ENCODE measurements at places on chromosomes 6 and 20.
A peak's percentile ranks its signal among the peaks of the same experiment; 100 is the strongest.

- DNase-seq, result no peak
Measured at GRCh38 chr6:44659726-44660125, 272.2 kb downstream of the CDC5L start.

GRCh38 chr6:13807696-13808095, 6.7 kb downstream of the MCUR1 start:
- no peak for DNase-seq

DNA sequence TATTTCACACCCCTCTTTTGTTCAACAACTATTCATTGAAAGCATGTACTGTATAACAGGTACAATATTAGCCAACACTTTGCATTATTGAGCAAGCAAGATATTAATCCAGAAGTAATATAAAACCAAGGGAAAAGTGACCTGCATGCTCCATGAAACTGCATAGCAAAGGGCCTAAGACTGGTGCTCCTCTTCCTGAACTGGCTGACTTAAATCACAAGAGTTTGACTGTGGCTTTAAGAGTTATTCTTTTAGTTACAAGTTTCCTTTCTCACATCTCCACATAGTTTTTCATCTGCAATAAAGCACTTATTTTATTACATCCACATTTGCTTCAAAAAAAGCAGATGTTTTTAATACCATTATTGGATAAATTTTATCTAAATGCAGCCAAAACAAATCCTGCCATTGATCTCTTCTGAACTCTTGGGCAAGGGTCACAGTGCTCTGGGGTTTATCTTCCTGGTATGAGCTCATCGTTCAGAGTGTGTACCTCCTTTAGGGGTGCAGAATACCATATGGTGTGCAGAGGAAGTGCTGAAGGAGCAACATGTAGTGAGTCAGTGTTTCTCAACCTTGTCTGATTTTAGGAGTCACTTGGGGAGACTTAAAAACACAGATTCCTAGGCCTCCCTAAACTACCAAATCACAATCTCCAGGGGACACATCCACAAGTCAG, 1225.9 kb upstream of the MAP3K7 start:
- no peak for DNase-seq

DNA sequence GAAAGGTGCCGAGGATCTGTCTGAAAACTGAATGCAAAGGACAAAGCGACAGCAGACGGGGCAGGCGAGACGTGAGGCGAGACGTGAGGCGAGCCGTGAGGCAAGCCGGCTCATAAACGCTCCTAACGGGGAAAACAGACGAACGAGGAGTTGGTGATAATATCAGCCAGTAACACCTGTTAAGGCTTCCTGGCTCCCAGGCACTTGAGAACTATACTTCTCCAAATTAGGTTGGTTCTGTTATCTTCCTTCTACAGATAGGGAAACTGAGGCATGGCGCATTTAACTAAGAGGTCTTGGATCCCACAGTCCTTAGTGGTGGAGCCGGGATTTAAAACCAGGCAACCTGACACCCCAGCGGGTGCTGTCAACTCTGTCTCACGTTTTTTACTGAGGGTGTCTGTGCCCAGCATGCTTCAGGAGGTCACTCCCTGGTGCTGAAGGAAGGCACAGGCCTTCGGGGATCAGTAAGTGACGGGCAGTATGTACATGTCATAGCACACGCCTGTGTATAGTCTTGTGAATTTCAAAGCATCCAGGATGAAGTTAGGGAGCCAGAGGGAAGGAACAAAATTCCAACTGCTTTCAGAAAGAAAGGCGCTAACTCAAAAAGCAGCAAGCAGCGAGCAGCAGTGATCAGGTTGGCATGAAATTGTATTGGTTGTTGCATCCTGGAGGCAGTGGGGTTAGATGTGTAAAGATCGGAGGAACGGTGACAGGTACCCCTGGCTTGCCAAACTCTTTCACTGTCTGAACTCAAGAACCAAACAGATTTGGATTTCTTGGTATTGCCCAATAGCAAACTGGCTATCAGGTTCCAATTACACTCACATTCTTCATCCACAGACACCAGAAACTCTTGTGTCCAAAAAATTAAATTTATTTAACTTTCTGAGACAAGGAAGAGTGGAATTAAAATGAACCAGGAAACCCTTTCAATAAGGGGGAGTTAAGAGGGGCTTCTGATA, 318.7 kb downstream of the THBS2 start:
- no peak for DNase-seq

- no peak for DNase-seq
Measured at GRCh38 chr20:63173552-63174191, 42.3 kb downstream of the YTHDF1 start.

DNA sequence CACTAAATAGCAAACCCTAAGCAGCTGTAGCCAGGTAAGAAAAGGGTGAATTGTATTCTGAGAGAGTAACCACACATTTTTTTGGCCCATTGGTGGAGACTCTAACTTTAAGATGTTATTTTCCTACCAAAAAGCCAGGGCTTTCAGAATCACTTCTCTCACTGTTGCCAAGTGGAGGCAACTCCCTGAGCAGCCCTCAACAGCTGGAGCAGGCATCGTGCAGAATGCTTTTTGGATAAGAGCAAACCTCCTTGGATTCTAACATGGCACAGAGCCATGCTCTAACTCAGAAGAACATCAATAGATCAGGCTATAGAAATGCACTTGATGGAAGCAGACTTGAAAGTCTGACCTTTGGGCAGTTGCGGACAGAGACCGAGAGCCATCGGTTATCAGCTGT, 722.2 kb upstream of the CHD6 start:
- no peak for DNase-seq

DNA sequence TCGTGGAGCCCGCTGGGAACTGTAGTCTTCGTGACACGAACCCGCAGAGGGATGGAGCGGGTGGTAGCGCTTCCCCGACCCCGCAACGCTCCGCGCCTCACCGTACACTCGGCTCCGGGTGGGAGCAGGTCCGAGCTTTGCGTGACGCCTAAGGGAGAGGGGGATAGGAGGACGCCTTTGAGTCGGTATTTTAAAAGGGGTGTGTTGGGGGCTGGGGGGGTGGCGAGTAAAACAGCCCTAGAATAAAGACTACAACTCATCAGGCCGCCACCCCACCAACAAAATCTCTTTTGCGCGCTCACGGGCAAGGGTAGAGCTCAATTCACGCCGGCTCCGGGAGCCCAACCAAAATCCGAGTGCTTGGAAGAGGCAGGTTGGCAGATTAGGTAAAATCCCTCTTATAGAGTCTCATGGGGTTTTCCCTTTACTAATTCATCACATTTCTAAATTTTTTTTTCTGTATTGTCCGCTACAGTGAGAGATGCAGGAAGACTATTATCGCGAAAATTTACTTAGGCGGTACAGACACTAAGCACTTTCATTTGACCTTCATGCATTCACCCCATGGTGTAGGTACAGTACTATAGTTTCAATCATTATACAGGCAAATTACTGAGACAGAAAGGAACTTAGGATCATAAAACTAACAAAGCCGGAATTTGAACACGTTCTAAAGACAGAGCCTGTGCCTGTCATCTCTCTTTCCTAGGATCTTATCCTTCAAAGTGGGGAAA, 706 bp upstream of the SNX14 start:
- DNase-seq, result peak; percentile 17

DNA sequence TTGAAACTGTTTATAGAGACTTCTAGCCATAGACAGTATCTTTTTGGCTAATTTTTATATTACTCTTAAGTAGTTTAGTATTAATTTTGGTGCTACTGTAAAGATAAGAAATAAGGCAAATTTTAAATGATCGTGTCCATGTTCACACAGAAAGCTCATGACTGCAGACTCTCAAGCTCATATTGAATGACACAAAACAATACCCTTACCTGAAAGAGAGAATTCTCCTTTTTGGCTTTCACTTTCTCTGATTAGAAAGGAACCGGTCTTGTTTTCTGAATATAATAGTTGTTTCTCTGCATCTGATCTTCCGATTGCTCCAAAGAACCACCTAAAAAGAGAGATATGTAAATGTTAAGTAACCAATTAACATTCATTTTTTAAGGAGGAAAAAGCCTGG, 57.0 kb downstream of the FRK start:
- no peak for DNase-seq

- no peak for DNase-seq
Measured at GRCh38 chr6:126803769-126804168, 314.7 kb upstream of the RSPO3 start.

- DNase-seq, result no peak
Measured at GRCh38 chr6:107786709-107787588, 37.2 kb downstream of the SCML4 start.

DNA sequence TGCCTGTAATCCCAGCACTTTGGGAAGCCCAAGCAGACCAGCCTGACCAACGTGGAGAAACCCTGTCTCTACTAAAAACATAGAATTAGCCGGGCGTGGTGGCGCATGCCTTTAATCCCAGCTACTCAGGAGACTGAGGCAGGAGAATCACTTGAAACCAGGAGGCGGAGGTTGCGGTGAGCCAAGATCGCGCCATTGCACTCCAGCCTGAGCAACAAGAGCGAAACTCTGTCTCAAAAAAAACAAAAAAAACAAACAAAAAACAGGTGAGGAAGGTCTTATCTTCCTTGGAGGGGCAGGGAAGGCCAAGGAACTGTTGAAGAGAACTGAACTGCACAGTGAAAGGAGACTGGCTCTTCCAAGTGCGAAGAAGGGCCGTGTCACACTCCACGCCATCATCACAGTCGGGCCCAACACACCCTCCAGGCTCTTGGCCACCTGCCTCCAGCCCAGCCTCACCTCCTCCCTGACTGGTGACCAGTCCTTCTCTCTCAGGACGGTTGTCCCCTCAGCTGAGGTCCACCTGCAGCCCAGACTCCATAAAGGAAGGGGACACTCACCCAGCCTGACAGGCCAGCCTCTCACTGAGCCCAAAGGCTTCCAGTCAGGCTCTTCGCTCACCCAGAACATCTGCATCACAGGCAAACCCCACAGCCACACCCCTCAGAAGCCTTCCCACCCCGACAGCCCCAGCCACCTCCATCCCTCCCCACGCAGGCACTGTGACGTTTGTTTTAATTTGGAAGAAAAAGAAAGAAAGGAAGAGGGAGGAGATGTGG, 4.1 kb downstream of the ZC3H12D start:
- DNase-seq, result no peak

GRCh38 chr20:25285091-25285647, 37.3 kb downstream of the PYGB start:
- no peak for DNase-seq

- DNase-seq, result no peak
Measured at GRCh38 chr20:57779401-57780003, 69.7 kb upstream of the PMEPA1 start.

DNA sequence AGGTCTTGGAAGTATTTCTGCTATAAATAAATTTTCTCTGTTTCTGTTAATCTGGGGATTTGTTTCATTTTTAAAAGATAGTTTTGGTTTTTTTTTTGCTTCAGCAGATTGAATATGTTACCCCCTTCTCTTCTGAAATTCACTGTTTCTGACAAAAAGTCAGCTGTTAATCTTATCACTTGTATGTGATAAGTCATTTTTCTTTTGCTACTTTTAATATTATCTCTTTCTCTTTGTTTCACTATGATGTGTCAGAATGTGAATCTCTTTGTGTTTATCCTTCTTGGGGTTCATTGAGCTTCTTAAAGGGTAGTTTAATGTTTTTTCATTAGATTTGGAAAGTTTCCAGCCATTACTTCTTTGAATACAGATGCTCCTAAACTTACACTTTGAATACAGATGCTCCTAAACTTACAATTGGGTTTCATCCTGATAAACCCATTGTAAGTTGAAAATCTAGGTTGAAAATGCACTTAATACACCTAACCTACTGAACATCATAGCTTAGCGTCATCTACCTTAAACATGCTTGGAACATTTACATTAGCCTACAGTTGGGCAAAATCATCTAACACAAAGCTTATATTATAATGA, 154.2 kb upstream of the COL21A1 start:
- DNase-seq, result no peak

GRCh38 chr6:130610303-130610702, 216.9 kb upstream of the SMLR1 start:
- DNase-seq, result no peak

- DNase-seq, result no peak
Measured at GRCh38 chr6:2809015-2809414, 32.6 kb downstream of the SERPINB1 start.

- DNase-seq, result no peak
Measured at GRCh38 chr6:26477426-26477825, 19.7 kb downstream of the BTN2A1 start.

GRCh38 chr6:142698751-142699150, 246.2 kb downstream of the HIVEP2 start:
- no peak for DNase-seq

DNA sequence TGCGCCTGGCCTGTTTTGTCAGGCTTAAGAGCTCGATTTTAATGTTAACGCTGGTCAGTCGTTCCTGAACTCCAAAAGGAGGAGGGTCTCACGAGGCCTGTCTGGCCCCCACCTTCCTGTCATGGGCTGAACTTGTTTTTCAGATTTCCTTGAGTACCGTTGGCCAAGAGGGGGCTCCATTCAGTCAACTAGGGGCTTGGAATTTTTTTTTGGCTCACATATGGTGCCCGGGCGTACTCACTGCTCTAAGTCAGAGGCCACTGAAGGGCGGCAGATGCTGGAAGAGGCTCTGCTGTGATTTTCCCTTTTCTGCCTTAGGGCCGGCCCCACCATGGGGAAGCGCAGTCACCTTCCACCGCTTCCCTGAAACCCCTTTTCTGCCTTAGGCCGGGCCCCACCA, 6.9 kb upstream of the BIRC7 start:
- no peak for DNase-seq

- DNase-seq, result no peak
Measured at GRCh38 chr6:51648236-51648635, 439.2 kb downstream of the PKHD1 start.

GRCh38 chr20:62927128-62927705, 912 bp upstream of the DIDO1 start:
- DNase-seq, result no peak

- no peak for DNase-seq
Measured at GRCh38 chr6:145713773-145714172, 21.5 kb downstream of the EPM2A start.

DNA sequence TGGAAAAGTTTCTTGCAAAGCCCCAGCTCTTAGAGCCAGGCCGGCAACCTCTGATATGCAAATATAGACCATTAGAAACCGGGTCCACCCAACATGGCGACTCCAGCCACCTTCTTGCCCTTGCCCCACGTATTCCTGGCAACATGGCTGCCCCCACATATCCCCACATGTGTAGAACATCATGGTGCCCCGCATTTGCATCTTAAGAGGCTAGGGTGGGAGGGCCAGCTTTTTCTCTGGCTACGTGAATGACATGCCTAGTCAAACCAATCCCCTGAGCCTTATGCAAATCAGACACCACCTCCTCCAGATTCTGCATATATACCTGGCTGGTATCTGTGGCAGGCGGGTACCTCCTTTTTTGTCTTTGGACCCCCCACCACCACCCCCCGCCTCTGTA, 106.1 kb upstream of the PTPRT start:
- DNase-seq, result no peak

All from spinal cord (tissue), 10 donors.